Nucleus accumbens (tissue), 56 donors: ENCODE measurements at places on chromosomes 4 and X.

GRCh38 chr4:3501126-3501824 lies 30.9 kb downstream of the LRPAP1 start:
- no peak for DNase-seq

- DNase-seq: no peak
Observed at GRCh38 chr4:67576538-67576937, 18.0 kb downstream of the STAP1 start.

GRCh38 chr4:9927341-9928007 lies 93.8 kb downstream of the SLC2A9 start:
- no peak for DNase-seq

- DNase-seq: no peak
Observed at GRCh38 chrX:65643531-65644052, 23.9 kb upstream of the MSN start.

DNA sequence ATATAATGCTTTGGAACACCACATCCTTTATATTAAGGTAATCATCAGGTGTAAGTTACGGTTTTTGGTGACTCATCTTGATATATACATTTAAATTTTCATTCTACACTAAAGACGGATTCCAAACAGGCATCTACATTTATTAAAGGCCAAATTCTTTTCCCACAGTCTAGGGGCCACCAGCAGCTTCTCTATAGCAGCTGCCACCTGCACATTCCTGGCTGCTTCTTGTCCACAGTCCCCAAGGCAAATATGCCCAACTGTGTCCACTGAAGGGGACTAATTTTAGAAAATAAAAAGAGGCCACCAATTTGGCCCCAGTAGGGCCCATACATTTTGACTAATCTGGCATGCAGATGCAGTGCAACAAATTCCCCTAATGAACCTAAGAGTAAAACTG lies 96.6 kb downstream of the EFHC2 start:
- no peak for DNase-seq

GRCh38 chr4:143199503-143199902 lies 14.8 kb downstream of the USP38 start:
- DNase-seq: no peak

DNA sequence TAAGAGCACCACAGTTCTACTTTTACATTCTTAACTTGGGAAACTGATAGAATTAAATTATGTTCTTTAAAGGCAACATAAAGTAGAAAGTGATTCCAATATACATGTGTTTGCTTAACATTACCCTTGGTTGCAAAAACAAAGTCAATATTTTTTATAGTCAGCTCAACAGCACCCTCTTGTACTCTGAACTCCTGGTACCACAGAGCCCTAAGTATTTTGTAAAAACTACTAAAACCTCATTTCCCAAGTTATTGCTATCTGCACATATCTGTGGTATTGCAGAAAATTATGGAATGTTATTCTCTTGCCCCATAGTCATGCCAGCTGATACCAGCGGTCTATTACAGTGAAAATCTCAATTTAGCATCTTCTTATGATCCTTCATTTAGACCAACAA lies 2.9 kb downstream of the KIF4A start:
- DNase-seq: no peak

DNA sequence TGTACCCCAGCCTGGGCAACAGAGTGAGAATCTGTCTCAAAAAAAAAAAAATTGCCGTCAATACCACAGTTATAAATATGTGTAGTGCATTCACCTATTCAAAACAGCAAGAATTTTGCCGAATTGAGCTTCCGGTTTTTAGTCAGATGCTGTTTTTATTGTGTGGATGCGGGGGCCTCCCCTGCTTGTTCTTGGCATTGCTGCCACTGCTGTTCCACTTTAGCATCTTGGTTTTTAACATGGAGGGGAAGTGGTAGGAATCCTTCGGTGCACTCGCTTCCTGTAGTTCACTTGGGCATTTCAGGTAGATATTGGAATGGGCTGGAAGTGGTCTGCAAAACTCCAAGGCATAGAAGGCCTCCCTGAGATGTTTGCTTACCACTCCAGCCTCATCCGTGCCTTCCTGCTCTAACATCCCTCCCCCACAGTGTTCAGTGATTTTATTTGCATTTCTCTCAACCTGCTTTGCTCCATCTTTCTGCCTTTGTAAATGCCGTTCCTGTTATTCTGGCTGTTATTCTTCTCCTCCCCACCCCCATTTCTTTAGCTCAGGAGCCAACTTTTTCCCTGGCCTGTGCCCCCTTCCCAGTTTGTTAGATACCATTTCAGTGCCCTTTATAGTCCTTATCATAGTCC lies 25.5 kb downstream of the MOB1B start:
- DNase-seq: no peak

DNA sequence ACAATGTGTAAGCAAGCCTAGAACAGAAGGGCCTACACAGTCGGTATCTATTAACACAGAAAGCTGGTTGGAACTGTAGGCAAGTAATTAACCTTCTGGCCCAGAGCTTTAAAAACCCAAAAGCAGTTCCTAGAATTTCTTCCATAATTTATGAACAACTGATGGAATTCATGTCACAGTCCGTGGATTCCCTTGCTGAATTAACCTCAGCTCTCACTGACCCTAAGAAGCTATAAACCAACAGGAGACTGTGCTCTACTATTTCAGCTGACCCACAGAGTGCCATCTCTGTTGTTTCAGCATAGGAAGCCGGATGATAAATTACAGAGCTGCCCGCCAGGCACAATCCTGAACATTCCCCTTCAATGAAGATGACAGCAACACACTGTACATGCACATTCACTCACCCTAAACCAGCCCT lies 157.3 kb downstream of the PRDM5 start:
- no peak for DNase-seq

DNA sequence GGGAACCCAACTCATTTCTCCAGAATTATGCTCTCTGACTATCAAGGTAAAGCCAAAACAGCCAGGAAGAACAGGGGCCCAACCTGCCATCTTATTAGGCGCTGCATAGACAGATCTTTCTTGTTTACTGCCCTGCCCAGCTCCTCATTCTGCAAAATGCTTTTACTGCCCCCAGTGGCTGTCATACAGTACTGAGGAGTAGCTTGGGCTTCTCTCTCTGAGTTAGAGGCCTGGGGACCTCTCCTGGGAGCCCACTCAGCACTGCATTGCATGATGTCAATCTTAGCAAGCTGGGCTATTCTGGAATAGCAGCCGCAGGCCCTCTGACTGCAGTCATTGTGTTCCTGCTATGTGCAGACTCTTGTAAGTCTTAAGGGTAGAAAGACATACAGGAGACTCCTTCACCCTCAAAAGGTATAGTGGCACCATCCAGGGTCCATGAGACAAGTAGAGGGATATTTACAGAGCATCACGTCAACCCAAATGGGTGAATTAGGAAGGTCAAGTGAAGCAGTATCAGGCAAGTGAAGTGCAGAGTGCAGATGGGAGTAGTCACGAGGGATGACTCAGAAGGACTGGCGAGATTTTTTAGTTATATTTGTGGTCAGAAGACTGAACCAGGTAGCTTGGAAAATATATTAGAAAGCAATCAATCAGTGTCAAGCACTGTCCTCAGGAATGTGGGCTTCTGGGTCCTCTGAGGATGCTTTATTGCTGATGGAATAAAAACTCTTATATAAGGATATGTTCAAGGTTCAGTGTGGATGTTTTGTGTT lies 294.1 kb upstream of the SFRP2 start:
- DNase-seq: no peak

DNA sequence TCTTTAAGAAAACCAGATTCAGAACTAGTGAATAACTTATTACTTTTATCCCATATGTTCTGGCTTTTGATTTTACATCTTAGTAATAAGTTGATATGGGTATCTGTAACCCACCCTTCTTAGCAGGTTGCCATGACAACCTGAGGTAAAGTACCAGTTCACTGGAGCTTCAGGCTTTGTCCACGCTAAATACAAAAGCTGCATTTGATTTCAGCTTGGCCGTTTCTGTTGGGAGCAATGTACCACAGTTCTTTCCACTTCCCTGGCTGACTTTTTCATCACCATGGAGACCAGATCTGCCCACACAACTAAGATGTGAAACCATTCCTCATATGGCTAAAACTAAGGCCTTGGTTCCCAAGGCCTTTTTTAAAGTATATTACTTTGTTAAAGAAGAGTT lies 26.1 kb downstream of the KLHL34 start:
- no peak for DNase-seq

DNA sequence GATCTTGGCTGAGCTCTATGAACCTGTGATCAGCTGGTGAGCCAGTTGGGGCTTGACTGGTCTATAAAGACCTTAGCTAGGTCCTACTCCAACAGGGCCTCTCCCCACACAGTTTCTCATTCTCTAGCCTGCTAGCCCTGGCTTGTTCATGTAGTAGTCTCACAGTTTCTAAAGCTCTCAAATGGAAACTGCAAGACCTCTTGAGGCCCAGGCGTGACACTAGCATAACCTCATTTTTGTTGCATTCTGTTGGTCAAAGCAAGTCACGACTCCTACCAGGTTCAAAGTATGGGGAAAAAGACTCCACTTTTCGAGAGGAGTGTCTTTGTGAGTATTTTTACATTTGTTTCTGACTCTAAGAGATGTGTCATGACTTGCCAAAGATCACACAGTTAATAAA lies 50.9 kb downstream of the CEP44 start:
- no peak for DNase-seq

GRCh38 chrX:46218373-46218772 lies 326.8 kb downstream of the ZNF674 start:
- no peak for DNase-seq

- no peak for DNase-seq
Observed at GRCh38 chr4:15035159-15035558, 32.9 kb downstream of the CPEB2 start.

DNA sequence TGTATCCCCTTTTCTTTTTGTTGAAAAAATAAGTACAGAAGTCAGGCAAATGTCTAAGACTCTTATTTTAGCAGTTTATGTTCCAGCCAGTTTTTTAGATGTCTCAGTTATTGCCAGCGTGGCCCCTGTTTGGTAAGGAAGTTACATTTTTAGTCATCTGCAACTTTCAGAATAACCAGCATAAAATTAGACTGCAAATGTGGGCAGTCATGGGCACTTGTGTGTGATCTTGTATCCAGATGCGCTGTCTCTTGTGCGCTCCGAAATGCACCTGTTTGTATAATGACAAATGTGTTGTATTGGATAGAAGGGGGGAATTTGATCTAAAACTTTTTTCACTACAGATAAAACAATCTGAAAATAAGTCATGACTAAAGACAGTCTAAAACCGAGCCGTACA lies 44.3 kb upstream of the CLCN4 start:
- no peak for DNase-seq

DNA sequence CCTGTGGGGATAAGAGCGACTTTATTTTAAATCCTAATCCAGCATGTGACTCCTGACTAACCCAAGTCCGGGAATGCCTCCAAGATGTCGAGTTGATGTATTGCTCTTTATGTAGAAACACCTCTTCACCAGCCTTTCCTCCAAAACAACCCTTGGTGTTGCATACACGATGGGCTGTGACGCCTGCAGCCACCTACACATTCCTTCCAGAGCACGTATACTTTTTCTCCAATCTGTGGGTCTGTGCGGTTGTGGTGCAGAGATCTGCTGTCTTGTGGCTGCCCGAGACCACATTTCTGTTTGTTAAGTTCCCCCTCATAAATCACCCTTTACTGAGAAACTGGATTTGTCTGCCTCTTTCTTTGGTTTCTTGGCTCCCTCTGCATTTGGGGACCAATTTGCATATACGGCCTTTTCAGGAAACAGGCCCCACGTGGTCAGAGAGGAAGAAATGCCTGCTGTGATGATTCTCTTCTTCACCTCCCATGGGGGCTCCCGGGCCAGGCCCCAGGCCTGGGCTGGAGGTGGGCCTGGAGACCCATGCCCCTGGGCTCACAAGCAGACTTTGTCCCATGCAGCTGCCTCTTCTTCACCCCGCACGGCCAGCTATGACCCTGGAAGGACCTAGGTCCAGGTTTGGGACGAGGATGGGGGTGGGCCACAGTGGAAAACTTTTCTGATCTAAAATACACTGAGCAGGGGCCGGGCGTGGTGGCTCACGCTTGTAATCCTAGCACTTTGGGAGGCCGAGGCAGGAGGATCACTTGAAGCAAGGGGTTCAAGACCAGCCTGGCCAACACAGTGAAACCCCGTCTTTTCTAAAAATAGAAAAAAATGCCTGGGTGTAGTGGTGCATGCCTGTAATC lies 21.4 kb upstream of the AFAP1 start:
- no peak for DNase-seq

DNA sequence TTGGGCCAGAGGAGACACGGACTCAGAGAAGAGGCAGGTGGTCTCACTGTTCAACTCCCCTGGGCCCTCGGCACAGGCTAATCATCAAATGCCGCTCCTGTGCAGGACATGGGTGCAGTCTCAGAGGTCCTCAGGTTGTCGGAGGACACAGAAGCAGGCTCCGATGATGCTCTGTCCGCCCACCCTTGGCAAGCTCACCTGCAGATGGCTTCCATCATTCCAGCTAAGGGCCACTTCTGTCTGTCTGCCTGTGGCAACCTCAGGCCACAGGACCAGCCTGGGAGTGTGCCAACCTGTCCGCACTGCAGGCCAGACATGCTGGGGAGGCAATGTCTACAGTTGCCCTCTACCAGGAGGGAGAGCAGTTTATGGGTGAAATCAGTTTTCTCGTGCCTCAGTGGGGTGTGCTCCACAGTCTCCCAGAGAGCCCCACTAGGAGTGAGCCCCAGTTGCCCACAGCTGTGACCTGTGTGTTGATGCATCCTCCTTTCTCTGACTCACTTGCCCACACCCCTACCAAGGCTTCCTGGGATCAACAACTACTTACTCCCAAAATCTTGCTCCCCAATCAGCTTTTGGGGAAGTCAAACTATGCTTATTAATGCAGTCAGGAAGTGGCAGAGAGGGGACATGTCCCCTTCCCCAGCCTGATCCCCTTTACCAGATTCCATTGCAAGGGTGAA lies 55.9 kb downstream of the HTRA3 start:
- no peak for DNase-seq

DNA sequence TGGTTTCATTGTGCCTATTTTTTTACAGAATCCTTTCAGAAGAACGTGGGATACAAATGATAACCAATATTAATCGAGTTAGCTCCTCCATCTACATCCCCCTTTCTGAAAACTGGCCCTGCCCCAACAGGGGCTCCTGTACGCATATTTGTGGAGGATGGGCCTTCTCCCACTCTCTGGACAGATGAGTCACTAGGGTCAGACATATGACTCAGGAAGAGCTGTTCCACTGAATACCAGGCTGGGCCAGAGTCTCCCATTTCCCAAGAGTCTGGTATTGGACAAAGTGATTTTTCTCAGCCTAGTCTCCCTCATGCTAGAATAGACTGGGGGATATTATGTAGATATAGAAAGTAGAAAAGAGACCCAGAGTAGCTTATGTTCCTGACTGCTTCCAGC lies 142.4 kb downstream of the TSPAN5 start:
- no peak for DNase-seq
